ENCODE measurements at places on chromosomes 3 and 15.

DNA sequence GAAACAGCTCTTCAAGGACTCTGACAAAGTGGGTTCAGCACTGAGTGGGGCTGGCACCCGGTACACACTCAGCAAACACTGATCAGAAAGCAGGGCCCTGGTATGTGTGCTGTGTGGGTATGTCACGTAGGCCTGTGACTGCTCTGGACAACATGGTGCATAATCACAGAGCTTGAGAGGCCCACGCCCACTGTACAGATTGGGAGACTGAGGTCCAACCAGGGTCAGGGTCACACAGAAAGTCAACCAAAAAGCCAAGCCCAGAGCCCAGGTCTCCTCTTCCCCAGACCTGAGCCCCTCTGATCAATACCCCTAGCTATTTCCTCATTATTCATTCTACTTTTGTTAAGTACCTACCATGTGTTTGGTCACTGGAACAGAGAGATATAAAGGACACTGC lies 166.1 kb upstream of the LINGO1 start:
- DNase-seq, result no peak

DNA sequence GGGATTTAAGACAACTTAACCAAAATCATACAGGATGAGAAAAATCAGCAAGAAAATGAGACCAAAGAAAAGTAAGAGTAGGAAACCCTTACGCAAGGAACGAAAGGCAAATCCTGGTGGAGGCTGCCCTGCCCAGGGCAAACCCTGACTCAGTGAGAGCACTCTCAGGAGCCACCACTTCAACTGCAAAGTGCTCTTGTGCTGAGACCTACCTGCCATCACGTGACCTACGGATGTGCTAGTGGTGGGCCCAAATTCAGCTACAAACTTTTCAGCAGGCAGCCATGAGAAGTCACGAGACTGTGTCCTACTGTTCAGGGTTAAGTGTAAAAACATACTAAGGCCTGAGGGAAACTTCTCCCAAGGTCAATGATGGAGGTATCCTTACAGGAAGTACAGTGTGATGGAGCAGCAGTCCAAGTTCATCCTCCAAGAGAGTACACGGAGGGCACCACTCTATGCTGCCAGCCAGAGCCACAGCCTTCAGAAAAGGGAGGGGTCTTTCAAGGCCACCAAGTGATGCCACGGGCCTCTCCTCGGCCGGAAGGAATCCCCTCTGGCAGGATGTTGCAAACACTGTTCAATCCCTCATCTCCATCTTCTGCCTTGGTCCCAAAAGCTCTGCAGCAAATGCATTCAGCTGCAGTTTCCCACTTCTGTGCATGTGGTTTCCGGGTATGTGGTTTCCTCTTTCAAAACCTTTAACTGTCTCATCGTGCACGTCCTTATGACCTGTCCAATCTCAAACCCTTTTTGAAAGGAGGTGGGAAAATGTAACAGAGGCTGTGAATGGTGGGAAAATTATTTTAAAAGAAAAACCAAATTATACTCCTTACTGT lies 9.5 kb downstream of the CHSY1 start:
- DNase-seq, result peak; percentile 80

GRCh38 chr3:19213603-19214220 lies 65.4 kb downstream of the KCNH8 start:
- DNase-seq, result no peak

- no peak for DNase-seq
These were observed 1034.1 kb downstream of the MCTP2 start for GRCh38 chr15:95265419-95265997.

DNA sequence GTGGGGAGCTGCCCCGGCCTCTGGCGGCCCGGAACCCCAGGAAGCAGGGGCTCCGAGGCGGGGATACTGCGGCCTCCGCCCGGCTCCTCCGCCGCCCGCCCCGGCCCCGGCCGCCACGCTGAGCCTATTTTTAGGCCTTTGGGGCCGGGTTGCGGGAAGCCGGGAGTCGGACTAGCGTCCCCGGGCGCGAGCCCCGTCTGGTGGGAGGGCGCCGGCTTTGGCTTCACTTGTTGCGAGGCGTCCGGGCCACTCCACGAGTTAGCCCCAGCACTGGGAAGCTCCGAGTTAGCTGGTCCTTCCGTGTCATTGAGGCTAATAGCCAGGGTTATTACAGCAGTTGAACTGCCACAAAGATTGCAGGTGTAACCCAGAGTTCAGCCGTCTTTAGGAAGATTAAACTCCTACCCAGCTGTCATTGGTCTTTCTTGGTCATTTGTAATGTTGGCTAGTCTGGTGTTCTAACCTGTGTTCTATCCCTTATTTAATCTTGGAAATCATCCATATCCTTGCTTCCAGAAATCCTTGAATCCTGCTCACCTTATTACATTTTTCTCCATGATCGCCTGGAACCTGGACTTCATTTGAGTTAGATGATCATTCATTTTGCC lies 791 bp downstream of the GYG1 start:
- no peak for DNase-seq

DNA sequence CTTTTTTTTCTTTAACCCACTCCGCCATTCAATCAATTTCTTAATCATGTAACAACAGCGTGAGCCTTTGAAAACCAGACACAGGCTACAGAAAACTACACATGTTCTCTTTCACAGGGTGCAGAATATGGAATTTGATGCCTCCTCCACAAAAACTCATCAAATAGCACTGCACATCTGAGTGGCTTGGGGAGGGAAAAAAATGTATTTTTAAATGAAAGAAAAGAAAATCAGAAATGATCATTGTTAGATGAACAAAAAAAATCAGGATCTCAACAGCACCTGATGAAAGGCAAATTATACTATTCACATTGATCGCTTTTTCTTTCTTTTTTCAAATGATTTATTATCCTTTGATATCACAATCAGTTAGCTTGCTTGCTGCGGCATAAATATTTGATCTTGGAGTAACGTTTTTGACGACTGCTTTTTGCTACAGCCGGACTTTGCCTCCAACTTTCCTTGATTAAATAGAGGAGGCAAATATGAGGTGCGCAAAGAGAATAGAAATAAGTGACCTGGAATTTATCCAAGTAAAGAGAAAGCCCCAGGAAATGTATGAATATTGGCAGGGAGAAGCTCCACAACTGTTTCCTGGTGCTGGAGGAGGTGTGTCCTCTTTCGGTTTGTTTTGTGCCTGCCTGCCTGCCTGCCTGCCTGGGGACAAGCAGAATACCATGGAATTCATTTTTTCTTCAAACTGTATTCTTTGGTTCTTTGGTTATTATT lies 63.1 kb downstream of the EDEM1 start:
- no peak for DNase-seq

DNA sequence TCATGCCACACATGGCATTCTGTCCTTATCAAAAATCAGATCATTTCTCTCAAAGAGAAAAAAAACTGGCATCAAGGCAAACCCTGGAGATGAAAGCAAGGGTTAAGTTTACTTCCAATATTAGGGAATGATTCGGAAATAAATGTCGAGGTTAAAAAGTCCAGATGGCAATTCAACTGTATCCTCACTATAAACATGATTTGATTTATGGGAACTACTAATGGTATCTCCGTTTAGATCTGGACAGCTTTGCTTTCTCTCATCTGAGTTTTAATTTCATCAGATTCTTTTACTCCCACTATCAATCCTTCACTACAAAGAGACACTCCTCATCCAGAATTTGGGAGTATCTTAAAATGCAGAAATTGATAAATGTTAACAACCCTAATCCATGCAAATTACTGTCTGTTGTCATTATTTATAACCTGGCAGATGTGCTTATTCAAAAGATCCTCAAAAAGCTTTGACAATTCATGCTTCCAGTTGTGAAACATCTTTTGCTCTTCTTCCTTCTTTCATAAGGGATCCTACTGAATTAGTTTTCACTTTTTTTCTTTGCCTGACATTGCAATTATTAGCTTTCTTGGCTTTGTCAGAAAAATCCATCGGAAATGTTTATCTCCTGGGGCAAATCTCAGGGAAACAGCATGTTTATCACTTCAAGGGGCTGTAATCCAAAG lies 903.2 kb downstream of the MCTP2 start:
- DNase-seq, result no peak

DNA sequence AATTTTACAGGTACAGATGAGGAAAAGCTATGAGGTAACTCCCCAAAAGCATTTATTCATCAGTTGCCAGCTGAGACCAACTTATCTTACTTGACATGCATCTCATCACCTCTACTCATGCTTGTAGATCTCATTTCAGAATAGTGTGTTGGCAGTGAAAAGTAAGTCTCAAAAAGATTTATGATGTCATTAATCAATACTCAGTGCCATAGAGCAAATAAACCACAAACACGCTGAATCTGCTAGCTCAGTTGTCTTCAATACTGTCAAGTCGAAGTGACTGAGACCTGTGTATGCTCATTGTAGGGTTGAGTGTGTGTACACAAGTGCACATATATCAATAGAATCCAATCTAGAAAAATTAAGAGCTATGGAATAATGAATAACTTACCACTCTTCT lies 413.5 kb downstream of the CNTN3 start:
- no peak for DNase-seq

- no peak for DNase-seq
These were observed 134.5 kb downstream of the IGF1R start for GRCh38 chr15:98782801-98783200.

- DNase-seq, result no peak
These were observed 767.0 kb downstream of the CADM2 start for GRCh38 chr3:85725809-85726208.

DNA sequence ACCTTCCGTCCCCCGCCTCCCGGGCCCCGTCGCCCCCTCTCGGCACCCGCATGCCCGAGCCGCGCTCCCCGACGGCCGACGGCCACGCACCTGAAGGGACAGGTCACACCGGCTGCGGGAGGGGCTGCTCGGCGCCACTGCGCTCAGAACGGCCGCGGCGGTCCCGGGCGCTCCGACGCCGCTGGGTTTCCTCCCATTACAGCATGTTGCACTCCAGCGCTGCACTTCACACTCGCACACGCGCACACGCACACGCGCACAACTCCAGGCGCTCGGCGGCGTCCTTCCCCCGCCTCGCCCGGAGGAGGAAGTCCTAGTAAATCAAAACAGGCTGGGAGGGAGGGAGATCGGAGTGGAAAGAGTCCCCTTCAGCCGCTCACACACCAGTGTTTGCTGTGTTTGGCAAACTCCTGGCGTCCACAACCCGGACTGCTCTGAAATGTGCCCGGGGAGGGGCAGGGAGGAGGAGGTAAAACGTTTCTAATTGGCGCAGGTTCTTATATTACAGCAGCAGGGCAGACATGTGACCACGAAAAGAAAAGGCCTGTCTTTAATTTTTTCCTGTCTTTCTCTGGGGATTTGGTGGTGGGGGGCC lies 76.7 kb upstream of the VGLL4 start:
- peak; percentile 57 for DNase-seq

GRCh38 chr3:12984023-12984823 lies 89.0 kb downstream of the IQSEC1 start:
- DNase-seq, result peak; percentile 42

GRCh38 chr3:188584162-188584529 lies 430.2 kb downstream of the LPP start:
- no peak for DNase-seq

GRCh38 chr3:104244680-104245220 lies 1122.0 kb upstream of the ALCAM start:
- DNase-seq, result no peak

DNA sequence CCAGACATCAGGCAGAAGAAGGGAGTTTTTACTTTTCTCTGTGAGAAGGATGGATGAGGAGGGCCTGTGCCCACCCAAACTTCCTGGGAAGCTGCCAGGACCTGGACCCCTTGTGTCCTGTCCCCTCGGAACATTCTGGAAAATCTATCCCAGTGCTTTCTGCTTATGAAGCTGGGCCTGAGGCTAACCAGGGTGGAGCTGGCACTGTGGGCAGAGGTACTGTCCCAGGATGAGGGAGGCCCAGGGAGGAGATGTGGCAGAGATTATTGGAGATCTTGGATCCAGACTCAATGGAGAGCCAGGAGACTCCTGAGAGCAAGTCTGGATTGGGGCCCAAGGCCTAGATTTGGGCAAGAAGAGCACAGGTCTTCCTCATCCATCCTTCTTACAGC lies 44.4 kb downstream of the SPSB4 start:
- no peak for DNase-seq

- DNase-seq, result no peak
These were observed 340.2 kb downstream of the LRRC3B start for GRCh38 chr3:26962492-26963360.

DNA sequence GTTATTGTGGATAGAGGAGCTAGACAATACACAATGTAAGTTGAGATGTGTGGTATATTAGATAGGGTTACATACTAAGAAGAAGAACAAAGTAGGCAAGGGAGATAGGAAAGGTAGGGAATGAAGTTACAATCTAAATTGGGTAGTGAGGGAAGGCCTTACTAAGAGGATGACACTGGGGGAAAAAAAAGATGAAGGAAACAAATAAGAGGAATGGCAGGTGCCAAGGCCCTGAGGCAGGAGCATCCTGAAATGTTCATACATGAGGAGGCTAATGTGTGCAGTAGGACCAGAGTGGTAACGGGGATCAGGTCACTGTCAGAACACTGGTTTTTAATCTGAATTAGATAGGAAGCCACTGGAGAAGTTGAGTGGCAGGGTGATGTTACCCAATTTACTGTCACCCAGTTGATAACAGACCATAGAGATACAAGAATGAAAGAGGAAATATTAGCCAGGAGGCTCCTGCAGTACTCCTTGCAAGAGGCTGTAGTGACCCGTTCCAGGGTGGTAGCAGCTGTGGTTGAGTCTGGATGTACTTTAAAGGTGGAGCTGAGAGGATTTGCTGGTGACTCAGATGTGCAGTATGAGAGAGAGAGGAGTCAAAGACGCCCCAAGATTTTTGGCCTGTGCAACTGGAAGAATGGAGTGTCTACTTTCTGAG lies 14.4 kb downstream of the RTP1 start:
- DNase-seq, result no peak

GRCh38 chr3:72344647-72345046 lies 503.6 kb downstream of the SHQ1 start:
- DNase-seq, result no peak

DNA sequence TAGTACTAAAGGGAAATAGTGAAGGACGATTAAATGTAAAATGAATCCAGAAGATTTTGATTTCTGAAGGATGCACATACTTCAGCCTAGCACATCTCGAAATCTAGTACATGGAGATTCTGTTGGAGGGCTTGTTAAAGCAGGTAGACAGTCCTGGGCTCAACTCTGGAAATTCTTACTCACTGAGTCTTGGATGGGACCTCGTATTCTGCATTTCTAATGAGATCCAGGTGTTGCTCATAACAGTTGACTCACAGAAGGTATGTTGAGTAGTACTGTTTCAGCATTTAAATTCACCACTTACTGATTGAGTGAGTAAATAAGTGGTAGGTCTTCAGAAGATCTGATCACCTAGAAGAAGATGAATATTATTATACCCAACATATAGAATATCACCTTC lies 623.4 kb upstream of the SGO1 start:
- no peak for DNase-seq
